Thyroid gland (tissue), 4 donors: ENCODE measurements at places on chromosomes 12 and 14. TPM values are rescaled to one million over a fixed set of nuclear protein-coding genes. Genes with fewer than 3 reads are reported as not detected.

Gene DHRS2
- not detected for total RNA-seq

Gene NELL2
- total RNA-seq, result 22.2 TPM

Gene HRK
- 0.39 TPM for total RNA-seq

Gene GLT1D1
- 2.6 TPM for total RNA-seq

Gene ERP27
- 5.0 TPM for total RNA-seq

Gene FOXN4
- total RNA-seq, result not detected

Gene CLEC9A
- total RNA-seq, result not detected

DNA sequence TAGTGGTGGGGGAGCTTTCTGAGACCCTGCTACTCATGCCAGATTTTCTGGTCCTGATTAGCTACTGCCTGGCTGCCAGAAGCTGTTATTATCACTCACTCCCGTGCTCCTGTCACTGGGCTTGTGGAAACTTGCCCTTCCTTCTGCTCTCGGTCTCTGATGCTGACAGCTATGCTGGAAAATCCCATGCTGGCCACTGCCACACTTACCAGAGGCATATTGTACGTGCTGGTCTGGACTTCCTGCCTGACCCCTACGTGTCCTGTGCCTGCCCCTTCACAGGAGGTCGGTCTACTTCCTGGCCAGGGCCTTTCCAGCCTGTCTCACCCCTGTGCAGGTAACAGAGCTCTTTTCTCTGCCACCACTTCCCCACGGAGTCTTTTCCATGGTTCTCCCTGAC lies 149.4 kb upstream of the PLEKHG7 start:
- H3K36me3 ChIP-seq, result no peaks in the 10 kb centered on the region
- H3K27ac ChIP-seq, result peak overlapping the region; percentile 3
- H3K27me3 ChIP-seq, result no peaks in the 10 kb centered on the region
- H3K4me3 ChIP-seq, result no peak overlapping the region

DNA sequence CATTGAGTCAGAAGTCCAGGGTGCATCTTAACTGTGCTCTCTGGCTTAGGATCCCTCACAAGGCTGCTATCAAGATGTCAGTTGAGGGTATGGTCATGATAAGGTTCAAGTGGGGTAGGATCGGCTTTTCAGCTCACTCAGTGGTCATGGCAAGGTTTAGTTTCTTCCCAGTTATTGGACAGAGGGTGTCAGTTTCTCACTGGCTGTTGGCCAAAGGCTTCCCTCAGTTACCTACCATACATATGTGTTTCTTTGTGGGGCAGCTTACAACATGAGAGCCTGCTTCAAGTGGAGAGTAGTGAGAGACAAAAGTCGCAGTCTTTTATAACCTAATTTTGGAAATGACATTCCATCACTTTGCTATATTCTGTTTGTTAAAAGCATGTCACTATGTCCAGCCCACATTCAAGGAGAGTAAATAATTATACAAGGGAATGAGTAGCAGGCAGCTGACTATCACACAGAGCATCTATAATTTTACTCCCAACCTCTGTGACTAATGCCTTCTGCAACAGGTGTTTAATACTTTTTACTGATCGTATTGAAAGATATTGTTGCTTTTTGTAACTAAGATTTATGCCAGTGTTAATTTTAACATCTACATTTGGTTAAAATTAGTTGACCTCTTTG lies 572.8 kb upstream of the FBXO33 start:
- no peak for DNase-seq
- no peak overlapping the region for H3K4me3 ChIP-seq
- H3K27ac ChIP-seq, result no peak overlapping the region

- DNase-seq, result no peak
- no peaks in the 10 kb centered on the region for H3K4me1 ChIP-seq
- H3K27ac ChIP-seq, result no peak overlapping the region
- no peaks in the 10 kb centered on the region for H3K36me3 ChIP-seq
These were observed 75.3 kb upstream of the SYT10 start for GRCh38 chr12:33514893-33515292.

- H3K4me3 ChIP-seq, result no peak overlapping the region
- DNase-seq, result no peak
- no peaks in the 10 kb centered on the region for H3K4me1 ChIP-seq
- H3K27me3 ChIP-seq, result no peaks in the 10 kb centered on the region
- H3K27ac ChIP-seq, result no peak overlapping the region
- H3K36me3 ChIP-seq, result no peaks in the 10 kb centered on the region
These were observed 38.2 kb downstream of the TRPV4 start for GRCh38 chr12:109795023-109795422.

GRCh38 chr12:95977764-95978305 lies 18.3 kb downstream of the HAL start:
- DNase-seq, result no peak
- no peaks in the 10 kb centered on the region for H3K36me3 ChIP-seq
- H3K4me3 ChIP-seq, result no peak overlapping the region
- no peaks in the 10 kb centered on the region for H3K4me1 ChIP-seq
- H3K27ac ChIP-seq, result no peak overlapping the region

DNA sequence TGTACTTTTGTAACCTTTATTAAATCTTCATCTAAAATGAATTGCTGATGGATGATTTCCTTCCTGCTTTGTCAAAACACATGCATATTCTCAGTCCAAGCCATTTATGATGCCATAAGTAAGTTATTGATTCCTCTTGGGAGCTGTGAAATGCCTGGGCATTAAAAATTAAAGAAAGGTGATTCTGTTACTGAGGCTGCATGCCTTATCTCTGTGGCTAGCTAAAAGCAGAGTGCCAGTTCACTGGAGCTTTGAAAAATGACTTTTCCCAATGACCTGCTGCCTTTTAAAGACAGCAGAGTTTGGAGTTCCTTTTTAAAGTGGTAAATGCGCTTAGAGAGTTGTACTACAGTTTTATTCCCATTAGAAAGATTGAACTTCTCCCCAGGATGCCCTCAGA lies 152.1 kb downstream of the TMTC2 start:
- no peak overlapping the region for H3K4me3 ChIP-seq
- no peaks in the 10 kb centered on the region for H3K36me3 ChIP-seq
- H3K27ac ChIP-seq, result no peak overlapping the region

DNA sequence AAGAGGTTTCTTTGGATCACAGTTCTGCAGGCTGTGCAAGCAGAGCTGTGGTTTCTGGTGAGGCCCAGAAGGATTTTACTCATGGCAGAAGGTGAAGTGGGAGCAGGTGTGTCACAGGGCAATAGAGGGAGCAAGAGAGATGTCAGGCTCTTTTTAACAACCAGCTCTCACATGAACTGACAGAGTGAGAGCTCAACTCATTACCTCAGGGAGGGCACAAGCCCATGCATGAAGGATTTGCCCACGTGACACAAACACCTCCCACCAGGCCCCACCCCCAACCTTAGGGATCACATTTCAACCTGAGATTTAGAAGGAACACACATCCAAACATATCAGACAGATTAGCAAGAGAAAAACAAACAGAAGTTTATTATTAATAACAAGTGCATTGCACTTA lies 470.4 kb downstream of the GALC start:
- no peaks in the 10 kb centered on the region for H3K4me1 ChIP-seq
- H3K36me3 ChIP-seq, result no peaks in the 10 kb centered on the region
- no peak overlapping the region for H3K27ac ChIP-seq
- no peak overlapping the region for H3K4me3 ChIP-seq
- H3K27me3 ChIP-seq, result no peaks in the 10 kb centered on the region
- no peak for DNase-seq

DNA sequence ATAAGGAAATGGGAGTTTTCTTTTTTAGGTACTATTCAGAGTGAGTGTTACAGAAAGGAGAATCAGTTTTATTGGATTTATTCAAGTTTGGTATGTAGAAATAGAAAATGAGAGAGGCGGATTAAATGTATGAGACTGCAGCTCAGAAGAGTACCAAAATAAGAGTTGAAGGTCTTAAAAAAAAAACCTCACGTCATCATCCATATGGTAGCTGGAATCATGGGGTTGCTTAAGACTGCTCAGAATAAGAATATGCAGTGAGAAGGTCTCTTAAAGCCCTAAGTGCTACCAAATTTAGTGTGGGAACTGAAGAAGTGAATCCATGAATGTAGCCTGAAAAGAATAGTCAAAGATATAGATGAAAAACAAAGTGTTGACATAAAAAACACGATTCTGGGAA lies 825.5 kb upstream of the SEL1L start:
- no peak for DNase-seq
- no peak overlapping the region for H3K4me3 ChIP-seq
- no peaks in the 10 kb centered on the region for H3K36me3 ChIP-seq
- H3K27ac ChIP-seq, result no peak overlapping the region
- no peaks in the 10 kb centered on the region for H3K27me3 ChIP-seq

- no peak for DNase-seq
- H3K27ac ChIP-seq, result no peak overlapping the region
- H3K27me3 ChIP-seq, result no peaks in the 10 kb centered on the region
- no peak overlapping the region for H3K4me3 ChIP-seq
- H3K36me3 ChIP-seq, result no peaks in the 10 kb centered on the region
These were observed 95.4 kb upstream of the SLC38A4 start for GRCh38 chr12:46921048-46921763.

DNA sequence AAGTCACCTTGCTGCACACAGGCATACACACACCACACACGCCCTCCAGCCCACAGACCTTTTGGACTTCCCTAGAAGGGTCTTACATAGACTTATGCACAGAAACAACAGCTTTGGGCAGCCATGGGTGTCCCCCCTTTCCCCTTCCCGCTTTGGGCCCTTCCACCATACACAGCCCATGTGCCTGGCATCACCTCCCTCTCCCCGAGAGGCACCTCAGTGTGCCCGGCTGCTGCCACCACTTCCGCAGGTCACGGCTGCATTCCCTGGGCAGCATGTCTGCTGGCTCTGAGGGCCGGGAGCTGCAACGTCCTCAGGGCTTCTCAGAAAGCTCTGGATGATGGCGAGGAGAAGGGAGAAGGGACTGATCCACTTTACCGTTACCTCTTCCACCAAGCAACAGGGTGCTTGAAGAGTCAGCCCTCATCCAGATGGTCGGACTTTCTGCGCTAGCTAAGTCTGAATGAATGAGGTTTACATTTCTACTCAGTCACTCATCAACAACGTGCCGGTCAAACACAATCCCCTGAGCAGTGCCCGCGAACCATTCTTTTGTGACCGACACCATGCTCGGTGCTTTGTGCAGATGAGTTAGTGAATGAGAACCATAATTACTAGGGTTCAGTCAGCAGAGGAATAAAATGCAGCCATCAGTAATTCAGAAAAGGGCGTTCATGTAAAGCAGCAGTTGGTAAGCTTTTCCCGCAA lies 72.2 kb upstream of the BCL11B start:
- no peaks in the 10 kb centered on the region for H3K36me3 ChIP-seq
- no peak for DNase-seq
- no peak overlapping the region for H3K27ac ChIP-seq
- H3K27me3 ChIP-seq, result no peaks in the 10 kb centered on the region
- H3K4me3 ChIP-seq, result no peak overlapping the region

GRCh38 chr12:4424422-4424821 lies 21.2 kb downstream of the FGF6 start:
- no peak overlapping the region for H3K4me3 ChIP-seq
- H3K27ac ChIP-seq, result no peak overlapping the region
- no peak for DNase-seq
- H3K36me3 ChIP-seq, result no peaks in the 10 kb centered on the region
- no peaks in the 10 kb centered on the region for H3K4me1 ChIP-seq

DNA sequence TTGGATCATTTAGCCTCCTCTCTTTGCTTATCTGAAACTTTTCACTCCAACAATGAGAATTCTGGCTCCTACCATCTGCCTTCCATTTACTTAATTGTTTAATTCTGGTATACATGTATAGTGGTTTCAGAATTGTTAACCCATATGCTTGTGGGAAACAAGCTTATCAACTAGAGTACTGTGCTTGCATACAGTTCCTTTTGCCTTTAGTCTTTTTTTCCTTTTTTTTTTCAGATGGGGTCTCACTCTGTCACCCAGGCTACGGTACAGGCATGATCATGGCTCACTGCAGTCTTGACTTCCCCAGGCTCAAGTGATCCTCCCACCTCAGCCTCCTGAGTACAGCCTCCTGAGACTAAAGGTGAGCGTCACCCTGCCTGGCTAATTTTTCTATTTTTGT lies 153.8 kb upstream of the LHX5 start:
- H3K36me3 ChIP-seq, result no peaks in the 10 kb centered on the region
- H3K4me3 ChIP-seq, result no peak overlapping the region
- DNase-seq, result no peak
- H3K4me1 ChIP-seq, result no peaks in the 10 kb centered on the region
- no peaks in the 10 kb centered on the region for H3K27me3 ChIP-seq

GRCh38 chr14:26276757-26277156 lies 321.1 kb downstream of the NOVA1 start:
- H3K4me1 ChIP-seq, result no peaks in the 10 kb centered on the region
- no peak overlapping the region for H3K4me3 ChIP-seq
- DNase-seq, result no peak
- H3K36me3 ChIP-seq, result no peaks in the 10 kb centered on the region
- H3K27me3 ChIP-seq, result no peaks in the 10 kb centered on the region

GRCh38 chr14:103629503-103630121 lies 601 bp downstream of the KLC1 start:
- H3K4me3 ChIP-seq, result peak overlapping the region; percentile 88
- peak; percentile 53 for DNase-seq
- H3K27ac ChIP-seq, result peak overlapping the region; percentile 99
- no peaks in the 10 kb centered on the region for H3K36me3 ChIP-seq
- H3K27me3 ChIP-seq, result no peaks in the 10 kb centered on the region

DNA sequence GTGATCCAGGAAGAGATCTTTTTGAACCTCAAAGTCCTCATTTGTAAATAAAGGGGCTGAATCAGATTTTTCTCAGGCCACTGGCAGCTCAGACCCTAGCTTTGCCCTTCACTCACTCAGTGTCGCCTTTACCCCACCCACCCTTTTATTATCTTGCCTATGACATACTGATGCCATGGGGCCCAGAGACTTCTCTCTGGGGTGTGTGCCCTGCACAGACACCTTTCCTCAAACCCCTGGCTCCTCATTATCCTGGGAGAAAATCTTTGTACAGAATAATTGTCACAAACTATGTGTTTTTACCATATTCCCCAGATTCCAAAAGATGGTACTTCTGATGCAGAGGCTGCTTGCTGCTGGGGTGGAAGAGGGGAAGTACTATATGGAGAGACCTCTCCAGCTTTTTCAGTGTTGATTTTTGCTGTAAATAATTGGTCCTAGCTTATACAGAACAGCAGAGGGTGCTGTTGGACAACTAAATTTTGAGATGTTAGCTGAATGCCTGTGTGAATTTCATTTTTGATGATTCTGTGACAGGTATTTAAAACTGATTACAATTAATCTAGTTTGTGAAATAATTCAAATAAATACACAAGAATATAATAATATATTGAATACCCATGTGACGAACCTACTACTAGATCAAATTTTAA lies 53.9 kb upstream of the DCD start:
- no peaks in the 10 kb centered on the region for H3K27me3 ChIP-seq
- H3K27ac ChIP-seq, result no peak overlapping the region

DNA sequence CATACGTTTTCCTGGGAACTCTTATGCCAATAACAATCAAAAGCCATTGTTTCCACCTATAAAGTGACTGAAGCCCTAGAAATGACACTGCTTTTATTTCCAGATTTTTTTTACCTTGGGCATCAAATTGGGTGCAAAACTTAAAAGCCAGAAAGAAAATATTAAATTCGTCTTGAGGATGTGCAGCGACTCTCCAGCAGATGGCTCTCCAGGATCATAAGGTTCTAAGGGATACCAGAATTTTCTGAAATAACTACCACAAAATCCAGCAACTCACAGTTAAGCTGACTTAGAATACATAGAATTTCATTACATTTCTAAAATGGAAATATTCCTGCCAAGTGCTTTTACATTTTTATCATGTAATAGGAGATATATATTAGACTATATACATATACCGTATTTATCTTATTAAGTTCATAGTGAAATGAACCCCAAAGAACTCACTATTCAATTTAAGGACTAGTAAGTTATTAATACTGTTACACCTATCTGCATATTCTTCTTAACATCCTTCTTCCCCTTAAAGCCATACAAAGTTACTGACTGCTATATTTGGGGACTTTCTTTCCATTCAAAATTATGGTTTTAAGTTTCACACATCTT lies 44.0 kb downstream of the ARMH4 start:
- no peaks in the 10 kb centered on the region for H3K4me1 ChIP-seq
- H3K4me3 ChIP-seq, result no peak overlapping the region
- no peaks in the 10 kb centered on the region for H3K27me3 ChIP-seq
